ENCODE measurements at places on chromosomes 13 and 19. TPM values are rescaled to one million over a fixed set of nuclear protein-coding genes. Genes with fewer than 3 reads are reported as not detected.

Gene ZNF714
- 8.9 TPM for total RNA-seq

Gene SCAMP4
- total RNA-seq: 60.7 TPM

Gene MIR17HG
- 4.0 TPM for total RNA-seq

Gene STOML3
- not detected for total RNA-seq

Gene C19orf73
- 2.0 TPM for total RNA-seq

Gene TUBA3C
- not detected for total RNA-seq

Gene FCHO1
- total RNA-seq: 1.0 TPM

Gene FFAR1
- not detected for total RNA-seq

Gene SIAH3
- not detected for total RNA-seq

Gene IRGC
- not detected for total RNA-seq
